ENCODE measurements at places on chromosomes 1 and 21. TPM values are rescaled to one million over a fixed set of nuclear protein-coding genes. Genes with fewer than 3 reads are reported as not detected.

DNA sequence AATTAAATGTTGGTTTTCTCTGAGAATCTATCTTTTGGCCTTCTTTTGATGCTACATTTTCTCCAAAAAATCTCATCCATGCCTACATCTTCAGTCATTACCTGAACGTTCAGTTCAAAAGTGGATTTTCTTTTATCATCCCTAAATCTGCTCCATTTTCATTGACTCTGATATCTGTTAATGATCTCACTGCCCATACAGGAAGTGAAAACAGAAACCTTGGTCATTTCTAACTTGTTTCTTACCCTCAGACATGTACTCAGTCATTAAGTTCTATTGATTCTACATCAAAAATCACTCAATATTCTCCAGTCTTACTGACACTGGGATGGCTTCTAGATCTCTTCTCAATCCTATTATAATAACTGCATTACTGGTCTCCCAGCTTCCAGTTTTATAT lies 22.7 kb downstream of the PRKACB start:
- DNase-seq, result no peak

DNA sequence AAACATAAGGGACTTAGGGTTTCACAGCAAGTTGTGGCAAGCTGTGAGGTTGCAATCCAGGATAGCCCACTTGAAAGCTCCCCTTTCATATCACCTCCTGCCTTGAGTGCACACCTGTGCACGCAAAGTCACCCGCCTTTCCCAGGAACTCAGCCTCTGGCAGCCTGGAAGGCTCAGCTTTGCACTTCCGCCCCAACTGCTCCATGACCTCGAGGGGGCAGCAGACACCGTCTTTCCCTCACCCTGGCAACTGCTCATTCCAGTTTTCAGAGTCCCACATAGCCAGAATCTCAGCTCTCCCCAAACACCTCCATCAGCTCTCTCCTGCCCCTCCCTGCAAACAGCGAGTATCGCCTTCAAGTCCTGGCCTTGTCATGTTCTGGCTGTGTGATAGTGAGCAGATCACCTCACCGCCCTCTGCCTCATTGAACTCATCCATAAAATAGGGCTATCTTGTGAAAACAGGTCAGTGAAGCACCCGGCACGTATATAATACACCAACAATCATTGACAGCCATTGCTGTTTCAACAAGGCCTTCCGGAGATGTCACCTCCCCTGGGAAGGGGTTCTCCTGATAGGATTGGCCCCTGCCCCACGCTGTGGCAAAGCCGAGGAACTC lies 32.2 kb upstream of the EPB41 start:
- peak; percentile 91 for DNase-seq

DNA sequence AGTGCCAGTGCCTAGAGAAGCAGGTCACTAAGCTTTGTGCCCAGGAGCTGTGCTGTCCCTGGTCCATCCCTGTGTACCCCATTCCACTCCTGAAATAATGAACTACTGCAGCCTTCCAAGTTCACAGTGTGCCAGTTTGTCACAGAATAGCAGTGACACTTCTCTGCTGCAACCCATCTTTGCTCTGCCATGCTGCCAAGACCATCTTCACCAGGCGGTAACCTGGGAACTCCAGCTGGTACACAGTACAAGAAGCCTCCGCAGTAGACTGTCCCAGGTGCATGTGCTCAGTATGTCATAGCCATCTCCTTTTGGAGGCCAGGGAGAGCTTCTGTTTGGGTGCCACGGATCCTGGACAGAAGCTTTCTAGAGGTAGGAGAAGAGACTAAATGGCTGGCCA lies 138.0 kb downstream of the DHRS3 start:
- DNase-seq, result no peak

- no peak for DNase-seq
These were observed 46.2 kb downstream of the DISP1 start for GRCh38 chr1:222861062-222861461.

CNR2 gene
- total RNA-seq, result not detected
